Muscle of arm (tissue), 14 donors: ENCODE measurements at places on chromosomes 5 and 9. TPM values are rescaled to one million over a fixed set of nuclear protein-coding genes. Genes with fewer than 3 reads are reported as not detected.

GRCh38 chr5:80711938-80712337 is 57.2 kb upstream of the DHFR start:
- peak; percentile 6 for DNase-seq

DNA sequence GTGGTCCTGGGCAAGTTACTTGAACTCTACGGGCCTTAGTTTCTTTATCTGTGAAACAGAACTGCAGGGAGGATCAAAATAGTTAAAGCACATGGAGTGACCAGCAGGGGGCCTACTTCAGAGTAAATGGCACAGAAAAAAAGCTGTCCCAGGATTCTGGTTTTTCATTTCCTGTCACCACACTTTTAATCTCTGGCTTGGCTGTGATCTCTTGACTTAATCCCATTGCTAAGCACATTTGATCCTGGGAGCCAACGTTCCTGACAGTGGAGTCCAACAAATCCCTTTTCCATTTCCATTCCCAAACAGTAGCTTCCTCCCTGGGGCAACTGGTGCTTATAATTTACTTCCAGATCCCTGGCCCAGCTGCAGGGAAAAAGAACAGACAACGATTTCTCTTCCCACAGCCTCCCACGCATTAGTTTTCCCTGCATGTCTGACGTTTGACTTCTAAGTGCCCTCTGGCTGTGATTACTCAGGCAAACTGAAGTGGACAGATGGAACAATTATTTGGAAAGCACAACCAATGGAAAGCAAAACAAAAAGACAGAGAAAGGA is 136.5 kb upstream of the STK32A start:
- DNase-seq = peak; percentile 24

- DNase-seq = no peak
Measured at GRCh38 chr9:130189840-130190239, 17.6 kb downstream of the NCS1 start.

Gene C9
- polyA plus RNA-seq = 0.62 TPM

GRCh38 chr5:115558388-115558956 is 13.9 kb upstream of the FEM1C start:
- no peak for DNase-seq

GRCh38 chr9:133207021-133207531 is 2.0 kb downstream of the OBP2B start:
- DNase-seq = no peak

GRCh38 chr9:126690431-126691051 is 76.8 kb downstream of the LMX1B start:
- no peak for DNase-seq

DNA sequence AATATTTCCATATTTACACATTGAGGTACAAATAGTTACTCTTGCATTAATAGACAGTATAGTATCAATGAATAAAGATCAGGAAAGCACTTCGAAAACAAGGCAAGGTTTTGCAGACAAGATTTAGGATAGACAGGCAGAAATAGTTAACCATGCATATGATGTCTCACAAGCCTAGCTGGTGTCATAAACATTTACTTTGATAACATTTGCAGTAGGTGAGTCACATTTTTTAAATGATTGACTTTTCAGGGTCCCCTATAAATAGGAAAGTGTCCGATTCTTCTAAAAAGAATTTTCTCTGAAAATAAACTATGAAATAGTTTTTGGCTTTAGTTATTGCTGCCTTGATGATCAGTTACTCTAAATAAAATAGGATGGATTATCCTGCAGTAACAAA is 162.1 kb downstream of the SNX18 start:
- no peak for DNase-seq

GRCh38 chr5:24621792-24622191 is 23.0 kb downstream of the CDH10 start:
- peak; percentile 87 for DNase-seq

- peak; percentile 65 for DNase-seq
Measured at GRCh38 chr9:120434532-120434931, 145.4 kb downstream of the CDK5RAP2 start.

Gene TMC1
- polyA plus RNA-seq = 0.77 TPM

GRCh38 chr5:61619289-61619688 is 287.2 kb downstream of the ZSWIM6 start:
- DNase-seq = no peak

- DNase-seq = no peak
Measured at GRCh38 chr9:77802064-77802463, 153.9 kb upstream of the GNA14 start.

DNA sequence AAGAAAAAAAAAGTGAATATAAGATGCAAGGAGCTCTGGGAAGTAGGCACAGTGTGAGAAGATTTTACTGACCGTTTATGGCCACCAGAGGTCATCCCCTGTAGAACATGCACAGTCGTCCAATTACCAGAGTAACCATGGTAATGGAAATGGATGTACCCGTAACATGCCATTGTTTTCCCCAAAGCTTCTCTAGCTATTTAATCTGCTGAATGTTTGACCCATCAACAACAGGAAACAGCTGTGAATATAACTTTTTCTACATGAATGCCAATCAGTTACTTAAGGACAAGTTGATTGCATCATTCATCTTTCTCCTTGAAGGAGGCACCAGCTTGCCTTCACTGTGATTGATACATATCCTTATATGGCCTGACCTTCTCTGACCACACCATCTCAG is 1967.0 kb upstream of the CDH9 start:
- DNase-seq = no peak

DNA sequence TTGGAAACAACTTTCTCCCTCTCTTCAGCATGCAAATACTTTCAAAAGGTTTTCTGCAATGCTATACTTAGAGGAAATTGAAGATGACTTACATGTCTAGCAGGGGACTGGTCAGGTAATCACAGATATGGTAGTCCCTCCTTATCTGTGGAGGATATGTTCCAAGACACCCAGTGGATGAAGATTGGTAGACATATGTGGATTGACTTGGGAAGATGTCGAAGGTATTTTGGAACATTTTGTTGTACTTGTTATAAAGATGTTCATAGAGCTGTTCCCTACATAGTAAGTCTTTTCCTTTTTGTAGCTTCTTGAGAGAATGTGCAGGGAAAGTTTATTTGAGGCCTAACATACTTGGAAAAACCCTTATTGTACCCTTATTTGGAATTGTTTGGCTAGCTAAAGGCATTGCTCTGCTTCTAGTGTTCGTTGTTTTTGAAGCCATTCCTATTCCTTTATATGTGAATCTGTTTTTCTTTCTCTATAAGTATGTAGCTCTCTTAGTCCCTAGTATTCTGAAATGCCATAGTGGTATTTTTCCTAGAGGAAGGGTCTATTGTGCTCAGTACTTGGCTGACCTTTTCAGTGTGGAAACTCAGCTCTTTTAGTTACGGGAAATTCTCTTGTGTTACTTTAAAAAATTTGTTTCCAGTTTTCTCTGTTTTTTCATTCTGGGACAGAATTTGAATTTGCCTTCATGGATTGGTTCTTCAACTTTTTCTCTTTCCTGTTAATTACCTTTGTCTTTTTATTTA is 25.7 kb downstream of the GPR151 start:
- DNase-seq = no peak

- peak; percentile 44 for DNase-seq
Measured at GRCh38 chr9:69919461-69920061, 98.9 kb downstream of the CFAP95 start.

DNA sequence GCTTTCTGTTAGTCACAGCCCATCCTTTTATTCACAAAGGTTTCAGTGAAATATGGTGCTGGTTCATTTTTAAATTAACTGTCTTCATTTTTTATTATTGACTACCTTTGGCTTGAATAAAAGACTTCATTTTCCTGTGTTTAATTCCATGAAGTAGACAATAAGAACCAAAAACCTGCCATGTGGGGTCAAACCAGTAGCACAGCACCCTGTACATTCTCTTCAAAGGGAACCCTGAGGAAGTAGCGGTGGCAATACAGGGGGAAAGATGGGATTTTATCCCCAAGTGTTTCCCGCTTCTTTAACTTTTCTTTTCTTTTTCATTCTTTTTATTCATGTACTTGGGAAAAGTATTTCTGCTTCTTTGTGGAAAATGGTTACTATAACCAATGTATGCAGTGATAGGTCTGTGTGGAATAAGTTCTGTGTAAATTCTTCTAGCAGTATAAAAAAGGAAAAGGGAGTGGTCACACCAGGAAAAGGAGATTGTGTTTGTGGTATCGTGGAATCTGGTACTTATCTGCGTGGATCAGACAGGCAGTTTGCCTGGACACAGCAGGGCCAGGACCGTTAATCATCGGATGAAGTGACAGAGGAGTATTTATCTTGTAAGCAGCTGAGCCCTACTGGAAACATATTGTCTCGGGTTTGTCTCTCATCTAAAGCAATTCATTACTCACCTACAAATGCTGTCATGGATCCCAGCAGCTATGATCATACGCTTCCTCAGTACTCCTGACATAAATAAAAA is 94.2 kb downstream of the PPIC start:
- DNase-seq = no peak

DNA sequence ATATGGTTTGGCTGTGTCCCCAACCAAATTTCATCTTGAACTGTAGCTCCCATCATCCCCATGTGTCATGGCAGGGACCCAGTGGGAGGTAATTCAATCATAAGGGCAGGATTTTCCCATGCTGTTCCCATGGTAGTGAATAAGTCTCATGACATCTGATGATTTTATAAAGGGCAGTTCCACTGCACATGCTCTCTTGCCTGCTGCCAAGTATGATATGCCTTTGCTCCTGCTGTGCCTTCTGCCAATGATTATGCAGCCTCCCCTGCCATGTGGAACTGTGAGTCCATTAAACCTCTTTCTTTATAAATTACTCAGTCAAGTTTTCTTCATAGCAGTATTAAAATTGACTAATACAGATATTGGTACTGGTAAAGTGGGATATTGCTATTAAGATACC is 42.4 kb downstream of the MARCHF11 start:
- DNase-seq = no peak

DNA sequence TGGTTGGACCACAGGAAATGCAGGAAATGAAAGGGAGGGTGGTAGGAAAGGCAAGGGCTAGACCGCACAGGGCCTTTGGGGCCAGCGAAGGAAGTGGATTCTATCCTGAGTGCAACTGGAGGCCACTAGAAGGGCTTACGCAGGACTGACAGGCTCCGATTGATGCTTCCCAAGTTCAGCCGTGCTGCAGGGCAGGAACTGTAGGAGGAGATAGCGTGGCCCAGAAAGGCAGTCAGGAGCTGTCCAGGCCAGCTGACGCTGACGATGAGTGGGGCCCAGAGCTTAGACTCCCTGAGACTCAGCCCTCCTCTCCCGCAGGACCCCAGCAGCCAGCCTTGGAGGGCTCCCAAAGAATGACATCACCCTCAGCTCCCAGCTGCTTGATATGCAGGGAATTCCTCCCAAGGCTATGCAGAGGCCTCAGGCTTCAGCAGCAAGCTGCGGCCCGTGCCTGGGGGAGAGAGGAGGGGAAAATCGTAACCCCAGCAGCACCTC is 48.8 kb downstream of the KCNIP1 start:
- peak; percentile 94 for DNase-seq

GRCh38 chr5:113378959-113379541 is 55.7 kb downstream of the TSSK1B start:
- DNase-seq = peak; percentile 43

- no peak for DNase-seq
Measured at GRCh38 chr5:142754031-142754430, 16.1 kb upstream of the ARHGAP26 start.

- no peak for DNase-seq
Measured at GRCh38 chr9:81588148-81588871, 101.0 kb downstream of the TLE1 start.

- no peak for DNase-seq
Measured at GRCh38 chr9:113416149-113416721, 5.7 kb downstream of the C9orf43 start.

Gene FOXD4
- 1.6 TPM for polyA plus RNA-seq
